ENCODE measurements at places on chromosomes 5 and 9.

GRCh38 chr5:37005946-37006540 lies 129.5 kb downstream of the NIPBL start:
- no peak for DNase-seq

GRCh38 chr5:35902046-35902672 lies 36.3 kb downstream of the CAPSL start:
- DNase-seq: no peak

DNA sequence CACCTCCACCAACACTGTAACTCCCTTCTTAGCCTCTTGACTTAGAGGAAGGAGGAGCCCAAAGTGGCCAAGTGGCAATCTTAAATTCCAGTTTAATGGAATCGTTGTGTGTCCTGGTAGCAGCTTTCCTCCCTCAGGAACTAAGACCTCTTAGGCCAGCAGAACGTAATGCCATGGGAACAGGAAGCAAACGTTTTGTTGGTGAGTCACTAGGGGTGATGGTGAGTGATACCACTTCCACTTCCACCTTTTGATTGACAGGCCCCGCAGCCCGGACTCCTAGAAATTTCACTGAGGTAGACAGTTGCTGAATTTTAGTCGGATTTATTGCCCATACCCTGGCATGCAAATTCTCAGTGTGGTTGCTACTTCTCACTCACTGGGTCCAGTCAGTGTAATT lies 94.2 kb upstream of the FBN2 start:
- DNase-seq: no peak

DNA sequence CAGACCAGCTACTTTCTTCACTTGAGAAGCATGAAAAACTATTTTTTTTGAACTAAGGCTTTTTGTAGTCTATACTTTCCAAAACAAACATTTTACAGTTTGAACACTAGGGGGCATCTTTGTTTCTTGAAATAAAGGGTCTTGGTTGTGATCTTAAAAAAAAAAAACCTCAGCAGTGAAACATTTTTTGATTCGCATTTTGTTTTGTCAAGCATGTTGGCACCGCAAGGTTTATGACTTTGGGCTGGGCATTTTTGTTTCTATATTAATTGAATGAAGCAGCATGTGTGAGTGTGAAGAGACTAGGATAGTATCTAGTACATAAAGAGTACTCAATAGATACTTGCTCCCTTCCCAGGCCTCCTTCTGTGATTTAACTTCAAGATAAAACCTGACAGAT lies 31.6 kb upstream of the ACOT12 start:
- DNase-seq: no peak

- DNase-seq: no peak
Measured at GRCh38 chr9:113219186-113219936, 1.7 kb downstream of the FKBP15 start.

DNA sequence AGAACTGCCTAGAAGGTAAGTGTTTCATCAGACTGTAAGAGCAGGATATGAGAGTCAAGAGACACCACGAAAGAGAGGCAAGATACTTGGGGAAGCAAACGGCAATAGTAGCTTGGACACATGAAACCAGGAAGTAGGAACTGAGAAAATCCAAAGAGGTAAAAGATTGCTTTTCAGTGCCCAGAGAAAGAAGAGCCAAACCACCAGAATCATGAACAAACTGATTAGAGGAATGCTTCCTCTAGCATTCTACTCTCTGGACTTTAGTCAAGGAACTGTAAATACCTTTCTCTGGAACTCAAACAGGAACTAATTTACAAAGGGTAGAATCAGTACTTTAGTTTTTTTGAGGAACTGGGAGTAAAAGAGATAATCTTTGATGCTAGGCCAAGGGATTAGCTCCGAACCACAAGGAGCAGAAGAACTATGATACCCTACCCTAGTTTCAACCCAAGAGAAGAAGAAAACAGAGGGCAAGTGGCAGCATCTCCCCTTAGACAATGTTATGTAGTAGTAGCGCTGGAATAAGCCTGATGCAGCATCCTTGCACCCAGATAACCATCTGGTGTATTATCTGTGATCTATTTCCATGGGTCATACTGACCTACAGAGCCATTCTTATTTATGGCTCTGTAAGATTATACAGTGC lies 41.3 kb downstream of the EFCAB9 start:
- DNase-seq: no peak

GRCh38 chr5:138698713-138699112 lies 54.5 kb upstream of the CTNNA1 start:
- no peak for DNase-seq

GRCh38 chr5:116292321-116292720 lies 207.5 kb downstream of the COMMD10 start:
- no peak for DNase-seq

- no peak for DNase-seq
Measured at GRCh38 chr5:131224387-131225201, 39.3 kb upstream of the CDC42SE2 start.

DNA sequence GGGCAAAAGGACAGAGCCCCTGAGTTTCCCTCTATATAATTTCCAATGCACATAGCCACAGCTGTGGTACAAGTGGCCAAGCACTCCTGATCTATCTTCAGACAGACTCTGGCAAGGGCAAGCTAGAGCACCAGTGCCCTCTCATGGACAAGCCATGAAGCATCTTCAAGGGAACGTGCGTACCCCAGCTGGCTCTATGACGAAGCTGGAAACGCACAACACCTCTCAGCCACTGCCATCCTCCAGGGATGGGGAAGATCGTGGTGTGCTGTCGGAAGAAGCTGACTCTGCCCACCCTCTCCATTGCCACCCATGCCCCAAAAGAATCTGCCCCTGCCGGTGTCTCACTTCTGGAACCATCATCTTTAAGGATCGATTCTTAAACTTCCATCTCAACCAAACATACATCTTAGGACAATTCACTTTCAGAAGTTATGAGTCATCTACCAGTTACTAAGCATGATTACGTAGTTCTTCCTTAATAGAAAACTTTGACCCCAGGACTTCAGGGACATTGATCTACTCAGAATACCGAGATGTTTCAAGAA lies 482.9 kb downstream of the AGTPBP1 start:
- DNase-seq: peak; percentile 24

DNA sequence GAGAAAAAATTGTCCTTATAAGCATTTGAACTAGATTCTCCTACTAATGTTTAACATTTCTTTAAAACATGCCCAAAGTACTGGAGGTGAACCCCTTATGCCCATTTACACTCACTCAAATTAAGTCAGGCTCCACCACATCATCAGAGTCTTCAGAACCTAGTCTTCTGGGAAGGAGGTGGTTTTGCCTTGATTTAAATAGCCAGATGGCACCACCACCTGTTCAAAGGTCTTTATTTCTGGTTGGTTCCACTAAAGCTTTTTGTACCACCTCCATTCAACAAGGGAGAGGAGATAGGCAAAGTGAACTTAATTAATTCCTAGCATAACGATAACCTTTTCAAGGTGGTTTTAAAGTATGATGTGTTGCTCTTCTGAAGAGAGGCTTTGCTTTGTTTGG lies 189.5 kb downstream of the SLF1 start:
- no peak for DNase-seq

- DNase-seq: no peak
Measured at GRCh38 chr5:143599474-143599873, 196.0 kb upstream of the NR3C1 start.

DNA sequence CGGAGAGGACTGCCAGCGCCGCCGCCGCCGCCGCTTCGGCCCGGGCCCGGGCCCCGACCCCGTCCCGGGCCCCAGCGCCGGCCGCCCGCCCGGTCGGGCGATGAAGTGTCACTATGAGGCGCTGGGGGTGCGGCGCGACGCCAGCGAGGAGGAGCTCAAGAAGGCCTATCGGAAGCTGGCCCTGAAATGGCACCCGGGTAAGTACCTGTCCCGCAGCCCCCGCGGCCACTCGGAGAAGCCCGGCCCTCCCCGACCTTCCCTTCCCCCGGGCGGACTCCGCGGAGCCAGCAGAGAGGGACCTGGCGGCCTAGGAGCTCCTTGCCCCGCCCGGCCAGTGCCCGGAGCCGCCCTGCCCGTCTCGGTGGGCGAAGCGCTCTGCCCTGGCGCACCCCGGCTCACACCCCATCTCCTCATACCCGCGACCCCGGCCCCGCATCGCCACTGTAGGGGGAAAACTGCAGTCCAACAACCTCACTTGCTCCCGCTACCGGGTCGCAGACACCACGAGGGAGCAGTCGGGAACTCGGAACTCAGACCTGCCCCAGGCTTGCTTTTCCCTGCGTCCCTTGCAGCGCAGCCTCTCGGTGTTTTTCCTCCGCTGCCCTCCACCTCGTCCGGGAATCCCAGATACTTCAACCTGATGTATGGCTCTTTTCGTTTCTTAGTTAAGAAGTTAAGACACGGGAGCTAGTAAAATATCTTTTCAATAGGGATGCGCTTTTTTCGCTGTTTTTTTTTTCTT lies 532 bp downstream of the DNAJC21 start:
- DNase-seq: peak; percentile 73

DNA sequence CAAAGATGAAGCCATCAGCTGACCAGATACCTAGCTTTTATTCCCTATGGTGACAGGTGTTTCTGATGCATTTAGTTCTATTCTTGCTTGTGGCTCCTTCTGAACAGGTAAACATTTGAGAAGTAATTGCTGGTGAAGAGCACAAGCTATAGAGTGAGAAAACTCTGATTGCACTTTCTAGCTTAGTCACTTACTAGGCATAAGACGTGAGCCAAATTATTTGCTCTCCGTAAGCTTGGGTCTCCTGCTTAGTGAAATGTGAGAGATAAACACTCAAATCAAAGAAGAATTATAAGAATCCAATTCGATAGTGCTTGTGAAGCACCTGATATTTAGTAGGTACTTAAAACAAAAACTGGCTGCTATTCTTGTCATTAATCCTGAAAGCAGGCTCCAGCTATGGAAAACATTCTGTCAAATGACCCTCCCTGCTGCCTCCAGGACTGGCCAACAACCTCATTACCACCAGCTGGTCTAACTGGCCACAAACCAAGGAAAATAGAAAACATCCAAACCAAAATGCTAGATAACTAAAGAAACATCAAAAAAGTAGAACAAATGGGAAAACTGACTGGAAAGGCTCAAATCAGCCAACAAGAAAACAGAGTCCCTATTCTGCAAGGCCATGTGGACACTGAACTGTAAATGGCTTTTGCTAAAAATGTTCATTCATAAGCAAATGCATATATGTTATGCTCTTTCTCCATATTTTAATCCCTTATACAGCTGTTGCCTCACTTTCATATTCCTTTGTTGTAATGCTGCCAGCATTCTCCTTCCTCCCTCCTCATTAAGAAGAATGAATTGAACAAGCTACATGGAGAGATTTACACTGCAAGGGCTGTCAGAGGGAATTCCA lies 616.1 kb downstream of the DTWD2 start:
- no peak for DNase-seq

DNA sequence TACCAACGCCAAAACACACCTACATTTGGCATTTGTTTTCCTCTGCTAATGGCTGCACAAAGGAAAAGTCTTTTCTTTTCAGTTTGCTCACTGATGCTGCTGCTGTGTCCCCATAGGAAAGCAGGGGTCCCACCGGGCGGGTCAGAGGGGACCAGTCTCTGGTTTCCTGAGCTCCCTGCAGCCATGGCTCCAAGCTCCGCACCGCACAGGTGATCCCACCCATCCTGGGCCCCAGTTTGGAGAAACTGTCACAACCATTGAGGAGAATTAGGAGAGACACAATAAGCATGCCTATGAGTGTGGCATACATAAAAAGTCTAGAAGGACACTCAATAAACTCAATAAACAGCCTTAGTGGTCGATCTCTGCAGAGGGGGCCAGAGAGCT lies 19.9 kb downstream of the MED10 start:
- no peak for DNase-seq

- DNase-seq: no peak
Measured at GRCh38 chr9:114264806-114265550, 57.9 kb upstream of the ORM1 start.

DNA sequence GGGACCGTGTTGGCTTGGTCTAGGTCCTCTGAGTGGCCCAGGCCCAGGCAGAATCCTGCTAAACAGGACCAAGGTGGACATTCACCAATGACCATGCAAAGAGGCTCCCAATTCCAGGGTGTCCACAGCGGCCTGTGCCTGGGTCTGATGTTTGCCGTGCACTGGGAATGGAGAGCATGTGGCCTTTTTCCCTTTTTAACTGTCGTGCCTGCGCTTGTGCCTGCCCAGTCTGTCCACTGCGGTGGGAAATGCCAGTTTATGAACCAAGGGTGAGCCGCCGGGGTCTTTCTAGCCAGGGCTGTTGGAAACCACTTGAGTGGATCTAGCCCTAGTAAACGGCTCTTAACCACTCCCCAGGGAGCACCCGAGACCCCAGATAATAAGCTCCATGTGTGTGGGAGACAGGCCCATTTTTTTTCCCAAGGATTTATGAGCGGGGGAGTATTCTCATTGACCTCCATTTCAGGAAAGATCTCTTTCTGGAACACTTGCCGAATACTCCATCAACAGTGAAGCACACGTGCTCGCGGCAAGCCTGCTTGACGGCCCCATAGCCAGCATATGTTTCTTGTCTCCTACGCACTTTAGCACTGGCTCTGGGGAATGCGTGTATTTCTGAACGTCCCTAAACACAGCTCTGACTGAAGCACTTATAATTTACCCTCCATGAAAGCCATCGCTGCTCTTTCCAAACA lies 93.2 kb upstream of the PHYKPL start:
- no peak for DNase-seq

GRCh38 chr9:25206027-25206426 lies 472.2 kb downstream of the TUSC1 start:
- no peak for DNase-seq

- no peak for DNase-seq
Measured at GRCh38 chr9:111743275-111743674, 51.5 kb downstream of the SHOC1 start.

DNA sequence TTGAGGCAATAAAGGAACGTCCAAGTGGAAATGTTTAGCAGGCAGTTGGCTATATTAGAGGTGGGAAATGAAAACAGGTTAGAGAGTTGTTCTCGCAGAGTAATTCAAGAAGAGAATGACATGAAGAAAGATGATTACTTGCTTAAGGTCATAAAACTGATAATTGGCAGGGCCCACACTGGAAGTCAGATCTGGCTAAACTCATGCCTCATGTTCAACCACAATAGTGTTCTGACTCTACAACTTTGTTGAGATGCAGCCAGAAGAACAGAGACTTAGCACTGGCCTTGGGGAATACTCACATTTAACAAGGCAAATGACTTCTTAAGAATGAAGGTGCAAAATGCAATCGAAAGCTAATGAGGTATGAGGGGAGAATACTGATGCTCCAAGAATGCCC lies 27.2 kb upstream of the TNFSF8 start:
- no peak for DNase-seq

GRCh38 chr5:16932401-16932800 lies 3.7 kb downstream of the MYO10 start:
- DNase-seq: no peak

GRCh38 chr5:30768056-30768690 lies 425.3 kb upstream of the CDH6 start:
- no peak for DNase-seq

- DNase-seq: no peak
Measured at GRCh38 chr5:97224112-97224750, 41.2 kb upstream of the RIOK2 start.

GRCh38 chr9:8643464-8643863 lies 843.9 kb upstream of the DMAC1 start:
- DNase-seq: no peak

- DNase-seq: no peak
Measured at GRCh38 chr5:176818391-176819098, 8.2 kb downstream of the UNC5A start.

GRCh38 chr5:66041627-66042026 lies 102.5 kb upstream of the SREK1 start:
- DNase-seq: no peak
